ENCODE measurements at places on chromosomes 1 and 21.
A peak's percentile ranks its signal among the peaks of the same experiment; 100 is the strongest.

DNA sequence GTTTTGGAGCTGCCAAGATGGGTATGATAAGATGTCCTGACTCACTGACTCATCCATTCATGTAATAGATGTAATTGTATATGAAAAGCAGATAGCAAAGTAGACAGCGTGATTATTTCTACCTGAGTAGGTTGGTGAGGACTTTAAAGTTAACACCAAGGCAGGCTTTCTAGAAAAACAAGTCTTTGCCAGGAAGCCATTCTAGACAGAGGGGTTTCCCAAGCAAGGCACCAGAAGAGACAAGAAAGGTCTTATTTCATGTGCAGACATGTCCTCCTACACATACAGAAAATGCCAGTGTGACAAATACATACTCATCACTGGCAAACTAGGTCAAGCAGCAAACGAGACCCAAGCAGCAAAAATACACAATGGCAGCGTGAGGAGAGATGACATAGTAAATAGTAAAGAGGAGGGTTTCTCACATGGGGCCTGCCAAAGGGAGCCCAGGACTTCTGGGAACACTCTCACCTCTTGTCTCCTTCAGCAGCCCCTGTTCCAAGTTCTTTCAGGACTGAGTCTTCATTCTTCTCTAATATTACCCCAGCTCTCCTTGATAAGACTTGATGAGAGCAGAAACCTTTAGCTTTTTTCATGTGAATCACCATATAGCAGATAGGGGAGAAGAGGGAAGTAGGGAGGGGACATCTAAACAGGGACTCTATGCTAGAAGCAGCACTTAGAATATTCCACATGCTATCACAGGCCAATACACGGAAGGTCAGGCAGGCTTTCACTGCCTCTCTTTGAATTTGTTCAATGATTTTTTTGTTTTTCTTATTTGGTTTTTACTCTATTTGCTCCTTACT, 114.6 kb upstream of the ATP1B1 start:
- no peak for DNase-seq

- no peak for DNase-seq
Observed at GRCh38 chr21:24294171-24294570, 1313.1 kb downstream of the MRPL39 start.

DNA sequence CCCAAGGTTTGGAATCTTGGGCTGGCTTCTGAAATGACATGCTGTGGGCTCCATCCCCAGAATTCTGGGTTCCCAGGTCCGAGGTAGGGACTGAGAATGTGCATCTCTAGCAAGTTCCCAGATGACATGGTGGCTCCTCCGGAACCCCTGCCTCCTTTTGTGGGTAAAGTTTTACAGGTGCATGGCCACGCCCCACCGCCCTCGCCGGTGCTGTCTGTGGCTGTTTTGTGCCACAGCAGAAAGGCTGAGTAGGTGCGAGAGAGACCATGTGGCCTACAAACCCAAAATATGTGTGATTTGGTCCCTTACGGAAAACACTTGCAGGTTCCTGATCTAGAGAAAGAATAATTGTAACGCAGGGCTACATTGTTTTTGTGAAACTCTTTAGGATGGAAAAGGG, 30.9 kb downstream of the SKI start:
- no peak for DNase-seq

DNA sequence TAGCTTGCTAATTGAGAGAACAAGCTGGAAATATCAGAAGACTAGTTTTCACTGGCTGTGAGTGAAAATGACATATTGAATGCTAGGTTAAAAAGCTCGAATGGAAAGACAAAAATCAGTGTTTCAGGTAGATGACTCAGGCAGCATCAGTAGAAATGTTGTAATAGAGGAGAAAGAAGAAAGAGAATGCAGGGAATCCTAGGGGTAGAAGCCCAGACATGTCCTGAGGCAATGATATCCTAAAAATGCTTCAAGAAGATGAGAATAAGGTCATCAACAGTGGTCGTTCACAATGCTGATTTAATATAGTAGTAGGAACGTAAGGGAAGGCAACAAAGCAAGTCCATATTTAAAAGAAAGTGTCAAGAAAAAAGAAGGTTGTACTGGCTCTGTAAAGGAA, 96.7 kb upstream of the HP1BP3 start:
- no peak for DNase-seq

GRCh38 chr1:15102646-15103045, 50.9 kb upstream of the TMEM51 start:
- no peak for DNase-seq

DNA sequence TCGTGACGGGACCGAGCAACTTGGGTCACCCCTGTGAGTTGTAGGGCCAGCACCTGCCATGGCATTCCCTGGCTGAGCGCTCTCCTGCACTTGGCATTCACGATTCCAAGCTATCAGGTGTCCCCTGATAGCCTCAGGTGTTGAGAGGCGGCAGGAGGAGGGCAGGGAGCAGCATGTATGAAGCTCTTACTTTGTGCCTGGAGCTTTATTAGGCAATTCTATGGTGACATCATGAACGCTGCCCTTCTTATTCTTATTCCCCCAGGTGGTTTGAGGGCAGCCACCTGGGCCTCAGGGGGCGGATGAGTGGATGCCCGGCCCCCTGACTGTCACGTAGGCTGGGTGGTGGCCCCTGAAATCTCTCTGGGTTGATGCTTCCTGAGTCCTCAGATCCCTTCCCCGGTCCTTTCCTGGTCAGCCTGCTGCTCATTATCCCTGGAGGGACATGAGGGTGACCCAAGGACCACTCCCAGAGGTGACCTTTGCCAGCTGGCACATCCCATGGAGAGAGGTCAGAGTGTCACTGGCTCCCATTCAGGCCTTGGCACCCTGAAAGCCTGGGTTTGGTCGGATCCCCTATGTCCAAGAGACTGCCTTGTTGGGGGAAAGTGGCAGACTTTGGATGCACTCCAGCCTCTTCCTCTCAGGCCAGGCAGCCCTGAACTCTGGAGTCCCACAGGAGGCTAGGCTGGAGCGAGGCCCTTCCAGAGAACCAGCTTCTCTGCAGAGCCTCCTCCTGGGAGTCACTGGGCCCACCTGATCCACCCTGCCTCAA, 51.9 kb downstream of the SPSB1 start:
- no peak for DNase-seq

DNA sequence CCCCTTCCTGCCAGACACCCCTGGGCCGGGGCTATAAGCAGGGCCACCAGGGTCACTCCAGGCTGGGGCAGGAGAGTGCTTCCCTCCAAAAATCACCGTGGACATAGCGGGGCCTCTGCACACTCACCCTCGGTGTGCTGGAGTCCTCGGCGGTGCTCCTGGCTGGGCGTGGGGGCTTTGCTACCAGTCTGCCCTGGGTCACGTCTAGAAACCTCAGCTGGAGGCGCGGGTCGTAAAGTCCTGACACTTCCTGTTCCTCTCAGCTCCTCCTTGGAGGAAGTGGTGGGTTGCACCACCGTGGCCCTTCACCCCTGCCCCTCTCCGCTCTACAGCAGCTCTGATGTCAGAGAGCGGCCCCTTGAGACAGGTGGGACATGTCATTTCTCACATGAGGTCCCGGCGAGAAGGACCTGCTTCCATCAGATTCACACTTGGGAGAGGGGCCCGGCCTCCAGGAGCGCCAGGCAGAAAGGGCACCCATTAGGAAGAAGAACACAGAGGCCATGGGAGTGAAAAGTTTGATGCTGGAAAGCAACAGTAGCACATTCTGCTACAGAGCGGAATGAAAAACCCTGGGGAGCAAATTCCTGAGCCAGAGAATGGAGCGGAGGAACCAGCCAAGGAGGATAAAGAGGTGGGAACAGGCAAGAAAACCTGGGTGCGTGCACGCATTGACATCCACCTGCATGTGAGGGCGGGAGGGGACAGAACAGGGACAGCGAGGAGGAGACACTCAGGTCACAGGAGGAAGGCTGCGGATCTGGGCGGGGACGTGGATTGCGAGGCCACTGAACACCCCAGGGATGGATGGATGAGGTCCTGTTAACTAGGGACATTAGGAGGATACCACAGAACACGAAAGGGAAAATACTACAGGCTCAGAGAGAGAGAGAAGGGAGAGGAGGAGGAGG, at the start of gene ITGB2:
ITGB2 (minus strand) TSS at position 206 of the 911 bp plus-strand sequence. CDS start 10,117 bp downstream, outside the sequence.
- DNase-seq, result no peak

DNA sequence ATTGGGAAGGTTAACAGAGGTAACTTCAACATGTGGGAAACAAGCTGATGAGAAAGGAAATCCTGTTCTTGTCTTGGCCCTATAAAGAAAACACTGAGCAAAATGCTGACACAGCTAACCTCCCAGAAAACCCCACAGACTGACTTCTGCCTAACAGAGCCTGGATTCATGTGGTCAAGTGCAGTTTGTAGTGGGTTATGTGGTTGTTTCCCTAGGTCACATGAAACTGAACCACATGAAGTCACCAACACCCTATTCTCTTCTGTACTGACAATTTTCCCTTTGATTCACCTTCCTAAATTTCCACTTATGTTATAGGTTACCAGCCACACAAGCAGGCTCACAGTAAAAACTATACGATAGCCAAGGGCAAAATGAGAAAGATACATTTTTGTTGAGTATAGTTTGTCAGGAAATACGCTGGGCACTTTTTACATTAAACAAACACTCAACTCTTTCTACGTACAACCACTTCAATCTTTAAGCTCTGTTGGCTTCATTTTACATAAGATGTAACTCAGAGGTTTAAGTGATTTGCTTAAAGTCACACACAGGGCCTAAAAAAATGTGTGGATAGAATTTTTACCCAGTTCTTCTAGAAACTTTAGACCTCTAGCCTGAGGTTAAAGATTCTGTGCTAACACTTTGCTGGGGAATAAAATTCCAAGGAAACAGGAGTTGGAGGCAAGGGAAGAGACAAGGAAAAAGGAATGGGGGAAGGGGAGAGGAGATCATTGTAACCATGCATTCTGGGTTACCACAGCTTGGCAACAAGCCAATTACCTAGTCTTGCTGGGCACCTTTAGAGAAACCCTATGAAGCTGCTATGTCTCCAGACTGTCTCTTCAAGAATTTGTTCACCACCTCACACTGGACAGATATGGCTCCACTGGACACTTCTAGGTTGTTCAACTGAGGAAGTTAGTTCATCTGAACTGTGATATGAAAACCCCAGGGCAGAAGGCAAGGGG, 601.6 kb upstream of the USP24 start:
- no peak for DNase-seq

DNA sequence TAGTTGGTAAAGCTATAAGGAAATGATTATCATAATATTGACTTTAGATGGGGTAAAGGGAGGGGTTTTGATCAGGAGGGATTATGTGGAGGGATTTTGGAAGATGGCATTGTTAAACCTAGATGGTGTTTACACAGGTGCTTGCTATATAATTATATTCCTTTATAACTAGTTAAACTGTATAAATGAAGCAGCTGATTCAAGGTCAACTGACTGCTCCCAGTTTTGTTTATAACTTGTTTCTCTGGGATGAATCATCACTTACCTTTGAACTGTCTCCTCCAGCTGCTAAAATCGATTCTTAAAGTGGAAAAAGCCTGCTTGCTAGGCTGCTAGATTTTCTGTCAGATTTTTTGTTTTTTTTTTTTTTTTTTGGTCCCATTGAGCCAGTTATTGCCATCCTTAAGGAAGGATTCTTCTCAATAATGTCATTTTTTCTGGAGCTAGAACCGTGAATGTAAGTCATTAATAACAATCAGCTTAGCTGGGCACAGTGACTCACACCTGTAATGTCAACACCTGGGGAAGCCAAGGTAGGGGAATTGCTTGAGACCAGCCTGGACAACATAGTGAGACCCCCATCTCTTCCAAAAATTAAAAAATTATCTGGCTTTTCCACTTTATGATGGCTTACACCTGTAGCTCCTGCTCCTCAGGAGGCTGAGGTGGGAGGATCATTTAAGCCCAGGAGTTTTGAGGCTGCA, 153.2 kb downstream of the PIK3R3 start:
- no peak for DNase-seq

- DNase-seq, result no peak
Observed at GRCh38 chr1:17308593-17308992, 596 bp downstream of the PADI4 start.

DNA sequence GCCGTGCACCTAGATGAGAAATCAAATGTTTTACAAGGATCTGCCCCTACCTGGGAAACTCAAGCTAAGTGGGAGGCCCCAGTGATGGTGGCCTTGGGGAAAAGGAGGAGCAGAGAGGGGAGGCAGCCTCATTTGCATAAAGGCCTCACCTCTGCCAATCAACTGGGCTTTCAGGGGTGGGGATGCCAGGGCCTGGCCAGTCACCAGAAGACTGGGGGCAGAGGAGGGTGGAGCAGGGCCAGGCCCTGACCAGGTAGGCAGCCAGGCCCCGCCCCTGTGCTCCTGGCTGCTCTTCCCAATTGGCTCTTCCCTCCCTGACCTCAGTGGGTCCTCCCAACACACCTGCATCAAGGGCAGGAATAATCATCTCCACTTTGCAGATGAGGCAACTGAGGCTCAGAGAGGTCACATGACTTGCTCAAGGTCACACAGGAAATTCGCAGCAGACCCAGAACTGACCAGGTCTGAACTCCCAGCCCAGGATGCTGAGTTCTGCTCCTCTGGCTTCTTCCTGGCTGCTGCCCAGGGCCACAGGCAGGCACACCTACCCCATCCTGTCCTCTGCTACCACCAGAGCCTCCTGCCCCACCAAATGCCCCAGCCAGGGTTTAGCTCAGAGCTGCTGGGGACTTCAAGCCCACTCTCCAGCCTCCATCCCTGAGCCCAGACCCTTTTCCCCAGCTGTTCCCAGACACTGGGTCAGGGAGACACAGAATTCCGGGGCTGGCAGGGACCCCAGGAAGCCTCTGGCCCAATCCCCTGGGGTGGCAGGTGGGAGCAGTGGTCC, 677.9 kb downstream of the MATN1 start:
- DNase-seq, result no peak

DNA sequence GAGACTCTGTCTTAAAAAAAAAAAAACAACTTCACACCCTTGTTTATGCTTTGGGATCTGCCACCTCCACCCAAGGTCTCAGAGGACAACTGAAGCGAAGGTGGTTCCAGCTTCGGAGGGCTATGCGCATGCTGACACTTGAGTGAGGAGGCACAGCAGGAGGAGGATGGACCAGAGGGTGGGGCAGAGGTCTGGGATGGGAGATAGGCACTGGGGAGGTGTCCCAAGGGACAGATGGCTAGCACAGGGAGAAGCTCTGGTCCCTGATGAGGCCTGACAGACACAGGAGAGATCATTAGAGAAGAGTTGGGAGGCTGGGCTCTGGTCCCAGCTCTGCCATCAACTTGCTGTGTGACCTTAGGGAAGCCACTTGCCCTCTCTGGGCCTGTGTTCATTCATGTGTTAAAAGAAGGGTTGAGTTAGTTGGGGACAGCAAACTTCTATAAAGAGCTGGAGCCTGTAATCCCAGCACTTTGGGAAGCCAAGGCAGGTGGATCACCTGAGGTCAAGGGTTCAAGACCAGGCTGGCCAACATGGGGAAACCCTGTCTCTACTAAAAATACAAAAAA, 16.8 kb downstream of the E2F2 start:
- DNase-seq, result no peak

- DNase-seq, result peak; percentile 75
Observed at GRCh38 chr1:13700521-13701270, 708 bp downstream of the PRDM2 start.

DNA sequence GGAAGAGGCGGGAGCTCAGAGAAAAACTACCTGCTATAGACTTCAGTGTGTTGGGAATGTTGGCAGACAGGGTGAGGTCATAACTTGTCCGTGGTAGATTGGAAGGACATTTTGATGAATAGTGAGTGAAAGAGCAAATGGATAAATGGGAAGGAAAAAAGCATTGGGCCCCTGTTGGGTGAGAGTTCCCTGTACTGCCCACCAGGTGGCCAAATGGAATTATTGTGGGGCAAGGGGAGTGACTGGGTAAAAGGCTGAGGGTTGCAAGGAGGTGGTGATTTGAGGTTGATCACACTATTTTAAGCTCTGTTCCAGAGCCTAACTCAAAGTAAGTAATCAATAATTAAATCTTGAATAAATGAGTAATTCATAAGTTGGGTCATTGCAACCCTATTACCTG, 60.4 kb downstream of the MRPS6 start:
- peak; percentile 38 for DNase-seq
